Amniotic stem cell (primary cell): ENCODE measurements at places on chromosomes 2 and 18.
A peak's percentile ranks its signal among the peaks of the same experiment; 100 is the strongest.

GRCh38 chr2:810397-810796 is 133.2 kb upstream of the TMEM18 start:
- no peak for DNase-seq

DNA sequence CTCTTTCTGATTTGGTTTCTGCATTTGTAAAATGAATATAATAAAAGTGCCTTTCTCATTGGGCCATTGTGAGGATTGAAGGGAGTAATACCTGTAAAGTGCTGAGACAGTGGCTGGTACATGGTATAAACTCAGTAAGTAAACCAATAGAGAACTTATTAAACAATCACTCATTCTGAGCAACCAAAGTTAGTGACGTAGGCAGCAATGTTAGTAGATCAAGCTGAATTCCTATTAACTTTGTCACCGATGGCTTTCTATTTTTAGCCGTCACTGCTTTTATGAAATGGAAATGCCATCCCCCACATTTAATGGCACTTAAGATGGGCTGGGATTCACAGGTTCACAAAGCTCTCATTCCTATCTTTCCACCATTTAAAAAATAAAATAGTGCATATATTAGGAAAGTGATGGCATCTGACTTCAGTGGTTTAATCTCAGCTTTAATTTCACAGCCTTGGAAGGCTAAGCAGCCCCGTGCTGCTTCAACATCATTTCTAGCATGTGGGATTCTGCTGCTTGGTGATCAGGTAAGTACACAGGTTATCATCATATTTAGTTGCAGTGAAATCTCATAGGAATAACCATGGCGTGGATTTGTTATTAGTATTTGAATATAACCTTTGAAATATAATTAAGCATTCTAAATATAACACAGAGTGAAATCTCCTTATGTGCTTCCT is 17.6 kb upstream of the PPP4R1 start:
- DNase-seq, result peak; percentile 61

GRCh38 chr2:128606837-128607236 is 288.2 kb upstream of the HS6ST1 start:
- no peak for DNase-seq

DNA sequence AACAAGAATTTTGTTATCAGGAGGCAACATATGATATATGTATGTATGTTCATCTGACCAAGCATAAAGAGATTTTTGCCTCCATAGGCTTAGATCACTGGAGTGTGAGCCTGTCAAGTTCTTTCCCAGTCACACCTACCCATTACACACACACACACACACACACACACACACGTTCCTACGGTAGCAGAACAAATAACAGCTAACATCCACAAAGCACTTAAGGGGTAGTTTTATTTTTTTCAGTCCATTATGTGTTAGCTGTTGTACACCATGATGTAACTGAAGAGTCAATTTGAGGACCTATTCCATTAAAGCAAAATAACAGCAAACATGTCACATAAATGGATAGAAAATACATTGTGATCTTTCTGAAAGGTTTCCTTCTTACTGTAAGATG is 39.5 kb downstream of the UGP2 start:
- DNase-seq, result no peak

DNA sequence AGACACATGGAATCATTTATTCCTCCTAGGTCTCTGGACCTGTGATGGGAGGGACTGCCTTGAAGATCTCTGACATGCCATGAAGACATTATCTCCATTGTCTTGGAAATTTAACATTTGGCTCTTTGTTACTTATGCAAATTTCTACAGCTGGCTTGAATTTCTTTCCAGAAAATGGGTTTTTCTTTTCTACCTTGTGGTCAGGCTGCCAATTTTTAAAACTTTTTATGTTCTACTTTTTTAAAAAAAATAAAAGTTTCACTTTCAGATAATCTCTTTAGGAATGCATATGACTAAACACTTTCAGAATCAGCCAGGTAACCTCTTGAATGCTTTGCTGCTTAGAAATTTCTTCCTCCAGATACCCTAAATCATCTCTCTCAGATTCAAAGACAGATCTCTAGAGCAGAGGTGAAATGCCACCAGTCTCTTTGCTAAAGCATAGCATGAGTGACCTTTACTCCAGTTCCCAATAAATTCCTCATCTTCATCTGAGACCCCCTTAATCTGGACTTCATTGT is 209.6 kb downstream of the RPRM start:
- DNase-seq, result no peak

DNA sequence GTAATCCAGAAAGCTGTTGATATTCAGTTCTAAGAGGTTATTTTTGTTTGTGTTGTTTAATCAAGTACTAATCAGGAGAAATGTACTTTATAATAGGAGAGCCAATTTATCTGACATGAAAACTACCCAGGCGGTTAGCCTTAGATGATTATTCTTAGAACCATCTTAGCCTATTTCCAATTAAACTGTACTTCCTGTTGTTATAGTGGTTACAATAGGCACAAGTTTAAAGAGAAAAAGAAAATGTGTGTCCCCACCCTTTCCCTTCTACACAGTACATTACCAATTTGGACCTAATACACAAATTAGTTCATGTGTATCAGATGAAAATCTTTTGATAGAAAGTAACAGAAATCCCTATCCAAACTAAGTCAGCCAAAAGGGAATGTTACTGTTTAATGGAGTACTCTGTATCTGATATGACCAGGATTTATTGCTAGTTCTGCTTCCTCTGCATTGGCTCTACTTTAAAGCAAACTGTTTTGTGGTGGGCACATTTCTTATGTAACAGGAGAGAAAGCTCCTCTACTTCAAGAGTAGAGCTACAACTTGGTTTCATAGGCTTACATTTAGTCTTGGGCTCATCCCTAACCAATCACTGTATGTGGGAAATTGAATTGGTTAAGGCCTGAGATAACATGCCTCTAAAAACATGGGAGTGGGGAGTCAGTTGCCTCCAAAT is 217.9 kb downstream of the UBE2E3 start:
- DNase-seq, result no peak

DNA sequence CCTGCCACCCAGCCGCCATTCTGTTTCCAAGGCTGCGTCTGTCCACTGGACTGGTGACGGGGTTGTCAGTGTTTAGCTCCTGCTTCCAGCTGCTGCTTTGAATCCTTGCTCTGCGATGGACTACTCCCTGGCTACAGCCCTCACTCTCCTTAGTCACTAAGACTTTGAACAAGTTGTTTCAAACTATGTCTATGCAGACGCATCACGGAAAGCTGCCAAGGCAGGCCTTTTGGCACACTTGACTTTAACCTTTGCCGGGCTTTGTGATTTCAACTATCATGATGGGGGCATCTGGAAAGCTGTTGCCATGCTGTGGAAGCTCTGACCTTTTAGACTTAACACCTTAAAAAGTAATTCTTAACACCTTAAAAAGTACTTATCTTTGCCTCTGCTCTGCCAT is 54.4 kb downstream of the PDE11A start:
- DNase-seq, result no peak

GRCh38 chr2:24110660-24111303 is 12.4 kb downstream of the PFN4 start:
- DNase-seq, result no peak

- no peak for DNase-seq
These were observed 21.2 kb upstream of the NAB1 start for GRCh38 chr2:190627448-190628412.

GRCh38 chr18:56545464-56545863 is 92.9 kb downstream of the TXNL1 start:
- no peak for DNase-seq

DNA sequence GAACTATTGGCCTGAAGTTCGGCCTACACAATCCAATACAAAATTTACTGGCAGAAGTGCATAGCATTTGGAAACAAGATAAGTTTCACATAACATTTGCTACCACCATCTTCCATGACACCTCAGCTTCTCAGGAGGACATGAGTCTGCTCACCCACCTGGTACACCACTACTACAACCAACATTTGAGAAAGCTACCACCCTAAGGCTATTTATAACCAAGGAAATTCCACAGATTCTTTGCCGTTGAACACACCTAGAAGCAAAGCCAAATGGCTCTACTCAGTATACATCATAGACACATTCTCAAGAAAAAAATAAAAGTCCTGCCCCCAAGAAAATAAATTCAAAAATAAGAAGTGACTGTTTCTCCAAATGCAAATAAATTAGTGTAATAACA is 145.3 kb downstream of the SPAG16 start:
- DNase-seq, result no peak

GRCh38 chr2:209721497-209721896 is 50.1 kb upstream of the UNC80 start:
- DNase-seq, result no peak

DNA sequence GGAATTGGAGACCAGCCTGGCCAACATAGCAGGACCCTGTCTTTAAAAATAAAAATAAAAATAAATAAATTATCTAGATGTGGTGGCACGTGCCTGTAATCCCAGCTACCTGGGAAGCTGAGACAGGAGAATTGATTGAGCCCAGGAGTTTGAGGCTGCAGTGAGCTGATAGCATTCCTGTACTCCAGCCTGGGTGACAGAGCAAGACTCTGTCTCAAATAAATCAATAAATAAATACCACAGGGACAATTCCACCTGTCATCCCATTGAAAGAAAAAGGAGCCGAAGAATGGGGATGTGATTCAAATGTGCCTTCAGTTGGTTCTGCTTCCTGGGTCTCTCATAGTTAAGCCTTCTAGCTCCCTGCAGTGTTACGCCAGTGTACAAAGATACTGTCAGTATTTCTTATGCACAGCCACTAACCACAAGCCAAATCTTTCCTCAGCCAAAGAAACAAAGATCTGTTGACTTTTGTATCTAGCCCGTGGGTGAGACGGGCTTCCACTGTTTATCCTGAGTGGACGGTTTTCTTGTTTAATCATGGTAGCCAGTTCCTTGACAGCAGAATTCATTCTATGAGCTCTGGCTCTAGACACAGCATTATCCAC is 12.6 kb downstream of the LGALSL start:
- DNase-seq, result no peak

DNA sequence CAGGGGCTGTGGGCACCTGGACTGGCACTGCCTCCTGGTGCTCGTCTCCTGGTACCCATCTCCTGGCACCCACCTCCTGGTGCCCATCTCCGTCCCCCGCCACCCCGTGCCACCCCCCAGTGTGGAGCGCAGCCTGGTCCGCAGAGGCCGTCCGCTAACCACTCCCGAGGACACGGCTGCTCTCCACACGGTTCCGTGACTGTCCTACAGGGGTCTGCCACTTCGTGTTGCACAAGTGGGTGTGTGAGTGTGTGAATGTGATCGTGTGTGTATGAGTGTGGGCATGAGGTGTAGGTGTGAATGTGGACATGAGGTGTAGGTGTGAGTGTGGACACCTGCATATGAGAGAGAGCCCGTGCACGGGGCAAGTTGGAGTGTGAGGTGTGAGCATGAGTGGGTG is 119.4 kb upstream of the HS6ST1 start:
- DNase-seq, result no peak

GRCh38 chr2:157920736-157921135 is 44.6 kb upstream of the ACVR1 start:
- DNase-seq, result no peak

DNA sequence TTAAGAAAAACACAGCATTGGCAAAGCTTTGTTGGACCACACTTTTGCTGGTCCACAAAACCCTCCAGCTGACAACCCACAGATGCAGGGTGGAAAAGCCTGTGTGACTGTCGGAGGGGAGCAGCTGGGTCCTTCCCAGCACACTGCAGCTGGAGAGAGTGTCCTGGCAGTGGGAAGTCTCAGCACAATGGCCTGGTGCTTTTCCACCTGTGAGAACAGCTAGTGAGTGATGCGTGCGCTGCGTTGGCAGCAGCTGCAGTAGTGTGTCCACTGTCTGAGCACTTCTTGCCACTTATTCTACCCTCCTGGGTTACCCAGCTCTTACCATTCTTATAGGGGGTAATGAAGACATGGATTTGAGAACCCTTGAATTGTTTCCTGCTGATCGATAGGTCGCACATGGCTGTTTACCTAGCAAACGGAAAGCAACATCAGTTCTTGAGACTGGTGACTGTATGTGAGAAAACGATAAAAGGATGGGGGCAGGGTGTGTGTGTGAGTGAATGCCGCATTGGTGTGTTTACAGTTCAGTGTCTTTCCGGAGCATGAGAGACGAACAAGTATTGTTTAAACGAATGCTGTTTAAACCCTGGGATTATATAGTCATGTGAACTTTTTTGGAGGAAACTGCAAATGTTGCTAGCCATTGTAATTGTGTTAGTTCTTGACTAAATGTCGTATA is 69.7 kb downstream of the LYPD6 start:
- DNase-seq, result no peak

GRCh38 chr18:2236232-2236631 is 335.1 kb downstream of the METTL4 start:
- DNase-seq, result no peak

DNA sequence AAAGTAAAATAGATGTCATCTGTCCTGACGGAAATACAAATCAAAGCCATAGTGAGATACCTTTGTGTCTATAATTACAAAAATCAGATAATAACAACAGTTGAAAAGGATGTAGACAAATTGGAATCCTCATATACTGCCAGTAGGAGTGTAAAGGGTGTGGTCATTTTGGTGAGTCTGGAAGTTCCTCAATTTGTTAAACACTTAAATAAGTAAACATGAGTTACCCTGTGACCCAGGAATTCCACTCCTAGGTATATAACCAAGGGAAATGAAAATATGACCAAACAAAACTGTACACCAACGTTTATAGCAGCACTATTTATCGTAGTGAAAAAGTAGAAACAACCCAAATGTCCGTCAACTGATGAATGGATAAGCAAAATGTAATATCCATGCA is 24.0 kb downstream of the R3HDM1 start:
- no peak for DNase-seq

- DNase-seq, result no peak
These were observed 30.2 kb downstream of the GAREM1 start for GRCh38 chr18:32440518-32440917.

GRCh38 chr18:78918707-78919106 is 60.9 kb upstream of the SALL3 start:
- no peak for DNase-seq

GRCh38 chr2:20027260-20027677 is 14.8 kb upstream of the MATN3 start:
- no peak for DNase-seq

GRCh38 chr2:218405746-218406208 is 6.1 kb downstream of the CTDSP1 start:
- DNase-seq, result no peak

GRCh38 chr2:172808156-172808555 is 72.5 kb downstream of the RAPGEF4 start:
- DNase-seq, result no peak

DNA sequence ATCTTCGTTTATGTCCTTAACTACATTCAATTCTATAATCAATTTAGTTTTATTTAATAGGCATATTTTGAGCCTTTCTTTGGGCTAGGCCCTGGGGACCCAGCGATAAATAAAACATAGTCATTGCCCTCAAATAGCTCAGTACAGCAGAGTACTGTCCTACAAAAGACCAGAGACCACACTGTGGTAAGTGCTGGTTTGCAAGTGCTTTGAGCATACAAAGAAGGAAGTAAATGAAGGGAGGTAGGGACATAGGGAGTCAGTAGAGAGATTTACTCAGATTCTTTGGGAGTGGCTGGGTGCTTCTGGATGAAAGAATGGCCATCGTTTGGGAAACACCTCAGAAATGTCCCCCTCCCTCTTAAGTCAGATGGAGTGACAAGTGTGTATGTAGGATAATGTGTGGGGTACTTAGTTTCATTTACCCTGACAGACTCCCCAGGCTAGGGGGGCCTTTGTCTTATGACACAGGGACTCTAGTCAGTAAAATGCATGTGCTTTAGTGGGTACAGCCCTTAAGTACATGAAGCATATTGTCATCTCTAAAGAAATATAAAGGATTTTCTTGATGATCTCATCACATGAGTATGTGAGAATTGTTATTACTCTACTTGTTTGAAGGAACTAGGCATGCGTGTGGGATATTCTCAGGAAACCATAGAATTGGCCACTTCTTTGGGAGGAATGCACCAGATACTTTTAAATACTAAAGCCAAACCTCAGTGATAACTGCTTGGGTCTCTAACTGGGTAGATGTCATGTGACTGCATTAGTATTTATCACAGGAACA is 35.1 kb downstream of the MAPRE2 start:
- no peak for DNase-seq
